ENCODE measurements at places on chromosomes 1 and 21. TPM values are rescaled to one million over a fixed set of nuclear protein-coding genes. Genes with fewer than 3 reads are reported as not detected.
A peak's percentile ranks its signal among the peaks of the same experiment; 100 is the strongest.

Gene RCSD1
- 3.7 TPM for total RNA-seq

Gene AADACL4
- not detected for total RNA-seq

Gene EPHA10
- total RNA-seq: not detected

Gene DCST2
- total RNA-seq: 5.0 TPM

Gene SH2D2A
- not detected for total RNA-seq

- peak; percentile 88 for DNase-seq
These were observed 161.6 kb upstream of the PTBP2 start for GRCh38 chr1:96559707-96560596.

- no peak for DNase-seq
These were observed 29.0 kb upstream of the CASQ2 start for GRCh38 chr1:115797486-115797885.

Data from lower leg skin (tissue), 4 donors.